Skeletal muscle cell (primary cell): ENCODE measurements at places on chromosomes 4 and X.
A peak's percentile ranks its signal among the peaks of the same experiment; 100 is the strongest.

GRCh38 chrX:40809210-40809609 lies 73.9 kb upstream of the MED14 start:
- DNase-seq = peak; percentile 21

DNA sequence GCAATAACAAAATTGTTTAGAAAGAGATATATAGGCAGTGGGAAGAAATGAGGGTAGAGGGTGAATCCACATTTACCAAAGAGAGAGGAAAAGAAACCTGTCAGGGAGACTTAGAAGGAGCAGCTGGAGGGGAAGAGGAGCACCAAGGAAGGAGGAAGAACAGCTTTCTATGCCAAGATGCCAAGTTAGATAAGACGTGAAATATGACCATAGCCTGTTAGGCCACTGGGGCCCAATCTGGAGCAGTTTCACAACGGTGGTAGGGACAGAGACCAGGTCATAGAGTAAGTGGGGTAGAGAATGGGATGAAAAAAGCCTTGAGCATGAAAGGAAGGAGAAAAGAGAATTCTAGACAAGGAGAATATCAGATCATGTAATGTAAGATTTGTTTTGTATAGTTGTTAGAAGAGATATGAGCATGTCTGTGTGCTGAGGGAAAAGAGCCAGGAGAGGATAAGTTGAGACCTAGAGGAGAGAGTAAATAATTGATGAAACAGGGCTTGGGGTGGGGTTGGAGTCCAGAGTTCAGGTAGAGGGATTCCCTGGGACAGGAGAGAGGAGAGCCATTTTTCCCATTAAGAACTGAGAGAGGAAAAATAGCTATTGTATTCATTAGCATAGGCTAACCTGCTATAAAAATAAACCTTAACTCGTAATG lies 4.4 kb upstream of the SOWAHB start:
- no peak for DNase-seq

GRCh38 chr4:168353746-168354145 lies 35.2 kb upstream of the DDX60 start:
- DNase-seq = no peak

DNA sequence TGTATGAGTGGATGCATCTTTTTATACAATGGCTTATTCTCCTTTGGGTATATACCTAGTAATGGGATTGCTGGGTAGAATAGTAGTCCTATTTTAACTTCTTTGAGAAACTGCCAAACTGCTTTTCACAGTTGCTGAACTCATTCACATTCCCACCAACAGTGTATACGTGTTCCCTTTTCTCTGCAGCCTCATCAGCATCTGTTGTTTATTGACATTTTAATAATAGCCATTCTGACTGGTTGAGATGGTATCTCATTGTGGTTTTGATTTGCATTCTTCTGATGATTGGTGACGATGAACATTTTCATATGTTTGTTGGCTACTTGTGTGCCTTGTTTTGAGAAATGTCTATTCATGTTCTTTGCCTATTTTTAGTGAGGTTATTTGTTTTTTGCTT lies 687.0 kb upstream of the EPHA5 start:
- no peak for DNase-seq

DNA sequence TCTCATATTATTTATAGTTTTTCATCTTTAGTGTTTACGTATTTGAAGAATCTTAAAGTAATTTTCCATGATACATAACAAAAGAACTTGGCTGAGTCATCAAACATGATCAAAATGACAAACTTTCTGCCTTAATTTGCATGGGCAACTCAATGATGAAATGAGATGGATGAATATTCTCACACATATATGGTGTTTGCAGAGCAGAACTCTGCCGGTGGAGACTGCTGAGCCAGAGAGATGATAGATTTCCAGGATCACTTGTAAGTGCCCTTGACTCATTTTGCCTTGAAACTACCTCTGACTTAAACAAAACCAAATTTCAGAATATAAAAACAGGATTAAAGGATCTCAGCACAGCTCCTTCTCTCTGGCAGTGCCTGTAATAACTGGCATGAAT lies 38.2 kb downstream of the TRPC3 start:
- DNase-seq = no peak

DNA sequence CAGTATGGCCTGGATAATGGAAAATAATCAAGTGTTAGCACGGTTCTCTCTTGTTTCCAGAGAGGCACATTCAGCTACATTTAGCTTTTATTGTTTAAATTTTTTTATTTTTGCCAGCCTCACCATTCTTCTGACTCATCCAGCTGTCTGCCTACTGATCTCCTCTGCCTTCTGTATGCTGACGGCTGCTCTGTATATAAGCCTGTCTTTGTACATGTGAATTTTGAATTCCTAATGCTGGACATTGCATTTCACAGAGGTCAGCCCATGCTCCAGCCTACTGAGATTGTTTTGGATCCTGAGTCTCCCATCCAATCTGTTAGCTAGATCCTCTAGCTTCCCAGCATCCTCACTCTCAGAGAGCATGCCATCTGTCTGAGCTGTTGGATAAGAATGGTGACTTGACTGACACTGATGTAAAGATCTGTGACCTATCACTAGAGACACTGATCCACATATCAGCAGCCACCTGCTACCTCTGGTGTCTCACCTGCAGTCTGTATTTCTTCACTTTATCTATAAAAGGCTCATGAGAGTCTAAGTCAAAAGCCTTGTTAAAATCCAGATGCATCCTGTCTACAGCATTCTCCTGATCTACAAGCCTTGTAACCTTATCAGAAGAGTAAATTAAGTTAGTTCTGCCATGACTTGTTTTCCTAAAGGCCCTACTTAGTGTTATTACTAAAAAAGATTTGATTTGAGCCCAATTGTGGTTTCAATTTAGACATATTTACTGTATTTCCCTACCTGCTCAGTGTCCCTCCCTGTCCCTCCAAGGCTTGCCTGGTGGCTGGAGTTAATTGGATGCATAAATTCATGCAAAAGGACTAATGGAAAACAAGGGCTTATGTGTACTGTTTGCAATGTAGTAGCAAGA lies 25.6 kb upstream of the ARHGAP36 start:
- no peak for DNase-seq

DNA sequence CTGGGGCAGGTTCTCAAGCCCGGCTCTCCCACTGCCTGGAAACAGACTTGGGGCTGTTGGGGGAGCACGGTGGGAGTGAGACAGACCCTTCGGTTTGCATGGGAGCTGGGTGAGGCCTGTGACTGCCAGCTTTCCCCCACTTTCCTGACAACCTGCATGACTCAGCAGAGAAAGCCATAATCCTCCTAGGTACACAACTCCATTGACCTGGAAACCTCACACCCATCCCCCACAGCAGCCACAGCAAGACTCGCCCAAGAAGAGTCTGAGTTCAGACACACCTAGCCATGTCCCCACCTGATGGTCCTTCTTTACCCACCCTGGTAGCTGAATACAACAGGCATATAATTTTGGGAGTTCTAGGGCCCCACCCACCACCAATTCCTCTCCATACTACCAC lies 57.6 kb upstream of the UBQLN2 start:
- no peak for DNase-seq

DNA sequence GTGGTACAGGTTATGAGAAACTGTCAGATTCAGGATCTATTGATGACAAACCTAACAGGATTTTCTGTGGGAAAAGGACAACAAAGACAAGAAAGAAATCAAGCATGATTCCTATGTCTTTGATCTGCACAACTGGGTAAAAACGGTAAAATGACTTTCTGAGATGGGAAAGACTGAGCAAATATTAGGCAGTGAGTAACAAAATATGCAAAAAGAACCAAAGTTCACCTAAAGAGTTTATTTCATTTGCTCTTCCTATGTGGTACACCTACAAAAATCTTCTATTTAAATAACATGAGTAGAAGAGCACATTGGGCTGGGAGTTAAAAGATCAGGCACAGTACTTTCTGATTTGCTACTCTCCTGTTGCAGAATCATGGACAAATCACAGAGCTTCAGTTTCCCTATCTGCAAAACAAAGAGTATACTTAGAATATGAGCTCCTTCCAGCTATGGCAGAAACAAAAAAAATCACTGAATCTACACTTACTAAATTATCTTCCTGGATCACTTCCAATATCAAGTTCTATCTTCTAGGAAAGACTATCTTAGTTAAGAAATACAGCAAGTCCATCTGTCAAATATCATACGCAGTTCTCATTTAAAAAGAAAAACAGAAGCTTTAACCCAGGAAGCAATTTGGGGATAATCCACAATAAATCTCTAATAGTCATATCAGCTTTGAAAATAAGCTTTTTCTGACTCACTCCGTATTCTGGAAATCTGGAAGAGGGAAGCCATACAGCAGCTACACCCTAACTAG lies 37.4 kb downstream of the NFXL1 start:
- DNase-seq = no peak

DNA sequence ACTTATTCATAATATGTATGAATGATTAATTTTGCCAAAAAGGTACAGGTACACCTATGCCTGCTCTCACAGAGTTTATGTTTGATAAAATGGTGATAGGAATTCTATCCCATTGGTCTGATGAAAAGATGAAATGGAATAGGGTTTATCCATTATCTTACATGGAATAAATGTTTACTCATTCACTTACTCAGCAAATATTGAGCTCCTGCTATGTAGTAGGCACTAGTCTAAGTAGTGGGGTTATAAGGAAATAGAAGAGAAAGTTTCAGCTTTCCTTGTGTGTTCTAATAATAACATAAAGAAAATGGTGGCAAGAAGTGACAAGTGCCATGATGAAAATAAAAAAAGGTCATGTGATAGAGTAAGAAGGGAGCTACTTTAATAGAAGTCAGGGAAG lies 12.4 kb upstream of the SLC10A7 start:
- no peak for DNase-seq
